ENCODE measurements at places on chromosomes 11 and 22.

DNA sequence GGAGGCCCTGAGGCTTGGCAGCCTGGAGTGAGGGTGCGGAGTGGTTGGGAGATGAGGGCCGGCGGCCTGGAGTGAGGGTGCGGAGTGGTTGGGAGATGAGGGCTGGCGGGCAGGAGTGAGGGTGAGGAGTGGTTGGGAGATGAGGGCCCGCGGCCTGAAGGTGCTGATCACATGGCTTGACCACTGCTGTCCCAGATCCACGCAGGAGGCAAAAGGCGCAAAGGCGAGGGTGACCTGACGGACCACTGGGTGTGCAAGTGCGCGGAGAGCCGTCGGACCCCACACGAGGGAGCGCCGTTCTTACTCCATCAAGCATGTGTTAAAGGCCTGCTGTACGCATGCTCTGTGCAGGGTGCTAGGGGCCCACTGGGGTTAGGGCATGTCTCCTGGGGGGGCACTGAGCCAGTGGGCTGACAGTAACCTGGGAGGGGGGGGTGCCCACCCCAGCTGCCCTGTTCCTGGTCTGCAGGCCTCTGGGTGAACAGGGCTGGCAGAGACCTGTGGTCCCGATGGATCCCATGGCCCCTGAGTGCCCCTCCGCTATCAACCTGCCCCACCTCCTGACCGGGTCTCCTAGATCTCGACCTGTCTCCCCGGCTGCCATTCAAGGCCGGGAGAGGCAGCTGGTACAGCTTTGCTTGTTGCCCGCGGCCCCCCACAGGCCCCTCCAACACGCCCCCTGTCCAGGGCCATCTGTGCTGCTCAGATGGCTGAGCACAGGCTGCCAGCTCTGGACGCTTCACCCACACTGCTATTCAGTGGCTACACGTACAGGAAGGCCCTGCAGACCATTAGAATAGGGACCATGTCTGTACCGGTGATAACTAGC lies 21.1 kb downstream of the MRGPRD start:
- DNase-seq, result peak; percentile 51

DNA sequence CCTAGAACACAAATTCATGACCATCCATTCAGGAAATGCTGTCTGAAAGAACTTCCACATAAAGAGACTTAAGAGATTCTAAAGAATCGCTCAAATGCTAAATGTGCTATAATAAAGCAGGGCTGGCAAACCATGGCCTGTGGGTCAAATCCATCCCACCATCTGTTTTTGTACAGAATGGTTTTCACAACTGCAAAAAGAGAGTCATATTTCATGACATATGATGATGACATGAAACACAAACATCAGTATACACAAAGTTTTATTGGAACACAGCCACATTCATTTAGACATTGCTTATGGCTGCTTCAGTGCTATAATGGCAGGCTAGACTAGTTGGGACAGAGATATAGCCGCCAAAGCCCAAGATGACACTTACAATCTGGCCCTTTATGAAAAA lies 85.1 kb downstream of the RRAS2 start:
- no peak for DNase-seq

- no peak for DNase-seq
Observed at GRCh38 chr11:107562647-107563208, 2.8 kb downstream of the ALKBH8 start.

DNA sequence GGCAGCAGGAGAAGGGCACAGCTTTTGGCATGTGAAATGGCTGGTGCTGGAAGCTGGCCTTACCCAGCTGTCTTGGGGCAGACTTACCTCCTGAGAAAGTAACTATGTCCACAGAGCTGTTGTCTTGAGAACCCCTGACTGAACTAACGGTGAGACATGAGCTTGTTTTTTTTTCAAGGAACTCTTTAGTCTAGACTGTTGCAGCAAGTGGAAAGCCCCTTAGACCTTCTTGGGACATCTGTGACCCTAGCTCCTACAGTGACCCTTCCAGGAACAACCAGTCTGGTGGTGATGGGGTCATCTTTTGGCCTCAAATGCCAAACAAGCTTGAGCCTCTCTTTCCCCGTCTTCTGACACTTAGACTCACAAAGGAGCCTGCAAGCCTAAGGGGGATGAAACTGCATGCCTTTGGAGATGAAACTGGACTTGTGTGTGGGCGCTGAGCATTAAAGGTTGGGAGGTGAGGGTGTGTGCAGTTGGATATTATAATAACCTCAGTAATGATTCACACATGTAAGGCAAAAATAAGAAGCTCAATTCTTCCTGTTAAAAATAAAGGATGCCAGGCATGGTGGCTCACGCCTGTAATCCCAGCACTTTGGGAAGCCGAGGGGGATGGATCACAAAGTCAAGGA lies 35.4 kb downstream of the SDHD start:
- no peak for DNase-seq

DNA sequence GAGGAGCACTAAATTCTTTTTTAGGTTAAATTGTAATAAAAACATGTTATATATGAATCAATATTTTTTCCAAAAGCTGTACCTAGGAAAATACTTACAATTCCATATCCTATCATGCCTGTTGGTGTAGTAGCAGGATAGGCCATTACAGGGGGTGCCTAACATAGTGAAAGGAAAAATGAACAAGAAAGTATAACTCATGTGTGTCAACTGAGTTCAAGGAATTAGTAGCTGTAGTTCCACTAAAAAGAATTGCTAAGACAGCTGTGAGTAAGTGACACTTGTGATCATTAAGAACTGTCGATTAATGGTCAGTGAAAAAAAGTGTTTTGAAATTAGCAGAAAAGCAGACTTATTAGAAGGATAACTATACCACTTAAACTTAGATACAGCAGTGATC lies 92.4 kb downstream of the PICALM start:
- DNase-seq, result no peak

DNA sequence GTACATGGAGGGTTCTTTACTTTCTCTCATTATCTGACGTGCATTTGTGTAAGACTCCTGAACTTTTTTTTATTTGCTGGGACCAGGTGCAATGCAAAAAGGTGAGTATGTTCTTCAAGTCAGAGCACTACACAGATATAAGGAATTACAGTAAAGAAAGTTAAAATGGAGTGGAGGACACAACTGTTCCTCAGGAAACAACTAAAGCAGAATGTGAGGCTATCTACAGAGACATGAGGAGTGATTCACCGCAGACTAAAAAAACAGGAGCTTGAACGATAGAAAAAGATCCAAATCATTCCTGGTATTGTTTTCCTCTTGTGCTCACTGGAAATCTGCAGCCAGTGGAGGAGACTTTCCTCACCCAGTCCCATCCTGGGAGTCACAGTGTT lies 106.2 kb downstream of the ABTB2 start:
- no peak for DNase-seq

GRCh38 chr11:66967670-66968425 lies 7.3 kb upstream of the C11orf86 start:
- no peak for DNase-seq

DNA sequence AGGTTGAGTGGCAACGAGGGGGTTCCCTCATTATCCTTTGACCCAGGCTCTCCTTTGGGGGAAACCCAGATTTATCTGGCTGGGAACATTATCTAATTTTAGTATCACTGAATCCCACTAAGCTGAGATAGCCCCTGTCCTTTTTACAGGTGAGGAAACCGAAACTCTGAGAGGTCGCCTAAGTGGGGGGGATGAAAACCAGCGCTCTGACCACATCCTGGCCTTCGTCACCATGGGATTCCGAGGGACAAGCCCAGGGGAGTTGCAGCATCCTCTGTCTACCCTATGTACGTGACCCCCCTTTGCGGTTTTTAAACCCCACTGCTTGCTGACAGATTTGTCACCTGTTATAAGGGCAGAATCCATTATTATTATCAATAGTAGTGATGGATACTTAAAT lies 61.0 kb downstream of the ISX start:
- no peak for DNase-seq
